ENCODE measurements at places on chromosomes 7 and 10.

DNA sequence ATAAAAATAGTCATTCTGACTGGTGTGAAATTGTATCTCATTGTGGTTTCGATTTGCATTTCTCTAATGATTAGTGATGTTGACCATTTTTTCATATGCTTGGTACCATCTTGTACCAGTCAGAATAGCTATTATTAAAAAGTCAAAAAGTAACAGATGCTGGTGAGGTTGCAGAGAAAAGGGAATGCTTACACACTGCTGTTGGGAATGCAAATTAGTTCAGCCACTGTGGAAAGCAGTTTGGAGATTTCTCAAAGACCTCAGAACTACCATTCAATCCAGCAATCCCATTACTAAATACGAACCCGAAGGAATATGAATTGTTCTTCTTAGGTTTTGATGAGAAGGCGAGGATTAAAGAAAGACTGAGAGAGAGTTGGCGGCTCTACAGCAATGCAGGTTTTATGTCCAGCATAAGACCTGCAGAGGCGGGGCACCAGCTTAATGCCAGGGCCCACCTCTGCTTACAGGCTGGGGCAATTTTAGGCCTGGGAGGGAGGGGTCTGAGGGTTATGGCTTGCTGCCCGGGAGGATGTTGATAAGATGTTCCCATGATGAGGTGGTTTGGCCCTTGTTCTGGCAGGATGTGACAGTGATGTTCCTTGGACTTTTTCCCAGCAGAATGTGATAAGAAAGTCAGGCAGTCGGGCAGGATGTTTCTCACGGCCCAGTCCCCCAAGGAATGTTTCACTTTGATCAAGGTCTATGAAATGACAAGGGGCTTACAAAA, 74.4 kb downstream of the MEST start:
- DNase-seq = no peak

DNA sequence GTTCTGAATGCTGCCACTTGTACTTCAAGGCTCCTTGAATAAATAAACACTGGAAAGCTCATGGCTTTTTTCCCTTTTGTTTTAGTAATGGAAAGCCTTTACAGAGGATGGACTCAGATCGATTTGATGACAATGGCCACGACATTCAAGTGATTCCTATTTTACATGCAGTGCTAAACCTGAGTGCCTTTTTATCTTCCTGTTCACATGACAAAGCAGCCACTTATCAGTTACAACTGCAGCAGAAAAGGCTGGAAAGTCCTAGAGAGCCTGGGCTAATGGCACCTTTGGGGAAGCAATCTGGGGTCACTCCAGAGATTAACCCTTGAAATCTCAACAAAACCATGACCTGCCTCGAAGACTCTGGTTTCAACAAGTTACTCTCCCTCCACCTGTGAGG, 249.0 kb upstream of the AUTS2 start:
- DNase-seq = no peak

DNA sequence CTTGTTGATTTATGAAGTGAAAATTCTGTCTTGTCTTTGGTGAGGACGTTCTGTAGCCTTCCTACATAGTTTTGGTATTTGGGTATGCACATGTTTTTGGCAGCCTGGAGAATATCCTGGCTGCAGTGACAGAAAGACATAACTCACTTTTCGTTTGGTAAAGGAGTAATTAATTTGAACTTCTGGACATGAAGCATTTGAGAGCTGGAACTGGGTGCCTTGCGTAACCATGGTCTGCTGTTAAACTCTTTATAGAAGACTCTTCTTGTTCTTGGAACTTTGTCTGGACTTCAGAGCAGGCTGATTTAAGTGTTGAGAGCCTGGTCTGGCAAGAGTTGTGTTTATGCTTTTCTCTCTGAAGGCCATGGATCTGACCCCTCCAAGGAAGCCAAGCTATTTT, 231.3 kb downstream of the LRMDA start:
- no peak for DNase-seq

GRCh38 chr7:41869997-41870396, 167.1 kb upstream of the INHBA start:
- no peak for DNase-seq

GRCh38 chr10:97612386-97612785, 20.9 kb downstream of the MORN4 start:
- DNase-seq = no peak

GRCh38 chr7:22613496-22613895, 113.5 kb upstream of the IL6 start:
- no peak for DNase-seq

GRCh38 chr10:121188005-121188404, 336.8 kb downstream of the WDR11 start:
- DNase-seq = no peak

DNA sequence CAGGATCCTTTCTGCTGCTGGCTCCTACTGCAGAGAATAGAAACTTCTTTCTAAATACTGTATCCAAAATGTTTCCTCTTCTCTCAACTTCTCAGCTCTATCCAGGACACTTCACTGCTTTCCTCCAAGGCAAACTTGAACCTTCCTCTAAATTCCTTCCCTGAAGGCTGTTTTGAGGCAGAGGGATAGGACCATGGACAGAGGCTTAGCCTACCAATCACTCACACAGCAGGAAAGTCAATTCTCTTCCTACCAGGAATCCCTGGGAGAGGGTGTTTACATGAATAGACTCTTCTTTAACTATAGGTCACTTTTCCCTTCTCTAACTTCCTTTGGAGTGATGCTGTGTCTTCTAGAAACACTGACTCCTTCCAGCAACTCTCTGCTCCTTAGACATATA, 115.6 kb upstream of the MKLN1 start:
- no peak for DNase-seq

GRCh38 chr7:79781716-79782115, 328.2 kb upstream of the MAGI2 start:
- DNase-seq = no peak

- no peak for DNase-seq
Observed at GRCh38 chr7:12207046-12207445, 4.0 kb upstream of the TMEM106B start.

- peak; percentile 6 for DNase-seq
Observed at GRCh38 chr10:130138479-130138866, 2.3 kb downstream of the GLRX3 start.

DNA sequence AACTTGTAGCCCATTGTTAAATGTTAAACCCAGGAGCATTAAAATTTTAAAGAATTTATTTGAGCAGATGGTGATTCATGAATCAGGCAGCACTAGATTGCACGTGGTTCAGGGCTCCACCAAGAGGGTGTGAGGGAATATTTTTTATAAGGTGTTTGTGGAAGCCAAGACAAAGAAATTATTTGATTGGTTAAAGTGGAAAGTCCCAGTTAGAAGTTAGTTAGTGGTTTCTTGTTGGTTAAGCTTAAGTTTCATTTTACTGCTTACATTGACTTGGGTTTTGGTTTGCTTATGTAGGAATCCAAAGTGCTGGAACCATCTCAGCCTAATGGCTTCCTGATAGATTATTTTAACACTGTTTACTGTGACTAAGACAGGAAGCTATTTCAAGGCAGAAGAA, 906.2 kb downstream of the LRMDA start:
- no peak for DNase-seq

GRCh38 chr7:43782768-43783555, 24.5 kb downstream of the BLVRA start:
- DNase-seq = no peak

- peak; percentile 81 for DNase-seq
Observed at GRCh38 chr7:131109759-131110296, 217.8 kb upstream of the MKLN1 start.

DNA sequence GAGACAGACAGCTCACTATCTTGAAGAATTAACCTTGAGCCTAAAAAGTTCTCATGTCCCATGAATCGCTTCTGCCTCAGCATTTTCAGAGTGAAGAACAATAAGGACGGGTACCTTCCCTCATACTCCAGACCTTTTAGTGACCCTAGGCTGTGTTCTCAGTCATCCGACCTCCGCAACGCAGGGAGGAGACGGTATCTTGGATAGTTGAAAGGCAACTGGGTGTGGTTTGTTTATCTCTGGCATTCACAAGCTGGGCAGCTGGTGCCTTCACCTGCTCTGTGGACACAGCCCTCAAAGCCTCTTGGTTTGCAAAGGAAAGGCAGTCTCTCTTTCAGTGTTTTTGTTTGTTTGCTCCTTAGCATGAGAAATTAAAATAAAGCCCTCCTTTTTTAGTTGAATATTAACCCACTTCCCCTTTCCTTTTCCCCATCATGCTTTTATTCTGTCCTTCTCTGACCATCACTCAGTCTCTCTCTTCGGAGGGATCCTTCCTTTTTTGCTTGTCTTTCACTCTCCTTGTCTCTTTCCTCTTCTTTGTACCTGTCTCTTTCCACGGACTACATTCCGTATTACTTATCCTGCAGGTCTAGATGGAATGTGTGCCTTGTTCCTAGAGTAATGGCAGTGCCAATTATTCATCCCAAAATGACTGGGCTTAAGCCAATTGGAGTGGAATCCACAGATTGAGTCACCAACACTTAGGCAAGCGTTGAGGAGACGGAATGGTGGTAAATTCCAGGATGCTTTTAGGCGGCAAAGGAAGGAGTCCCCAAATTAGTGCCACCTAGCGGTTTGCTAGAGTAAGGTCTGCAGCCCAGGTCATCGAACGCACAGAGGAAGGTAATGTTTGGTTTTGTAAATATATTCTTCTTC, 45.8 kb downstream of the PRR15 start:
- no peak for DNase-seq

GRCh38 chr10:89360157-89360556, 17.7 kb upstream of the IFIT1B start:
- no peak for DNase-seq

- DNase-seq = no peak
Observed at GRCh38 chr7:930975-931758, 23.3 kb downstream of the ADAP1 start.

- no peak for DNase-seq
Observed at GRCh38 chr7:83796760-83797159, 147.8 kb upstream of the SEMA3E start.

- DNase-seq = no peak
Observed at GRCh38 chr10:131688304-131688703, 212.5 kb upstream of the PPP2R2D start.

DNA sequence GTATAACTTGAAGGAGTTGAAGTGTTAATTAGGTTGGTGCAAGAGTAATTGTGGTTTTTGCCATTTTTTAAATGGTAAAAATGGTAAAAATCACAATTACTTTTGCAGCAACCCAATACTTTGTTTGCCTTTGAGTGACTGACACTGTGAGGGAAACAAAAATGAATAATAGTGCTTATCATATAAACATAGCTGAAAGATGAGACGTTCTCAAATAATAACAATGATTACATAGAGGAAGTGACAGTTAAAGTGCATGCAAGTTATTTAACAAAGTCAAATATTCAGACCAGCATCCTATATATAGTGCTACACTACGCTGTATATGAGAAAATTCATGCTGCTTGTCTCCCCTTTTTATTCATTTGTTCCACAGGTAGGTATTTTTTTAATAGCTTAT, 4.7 kb upstream of the HBP1 start:
- no peak for DNase-seq

GRCh38 chr7:127794551-127794950, 142.6 kb downstream of the SND1 start:
- DNase-seq = no peak

DNA sequence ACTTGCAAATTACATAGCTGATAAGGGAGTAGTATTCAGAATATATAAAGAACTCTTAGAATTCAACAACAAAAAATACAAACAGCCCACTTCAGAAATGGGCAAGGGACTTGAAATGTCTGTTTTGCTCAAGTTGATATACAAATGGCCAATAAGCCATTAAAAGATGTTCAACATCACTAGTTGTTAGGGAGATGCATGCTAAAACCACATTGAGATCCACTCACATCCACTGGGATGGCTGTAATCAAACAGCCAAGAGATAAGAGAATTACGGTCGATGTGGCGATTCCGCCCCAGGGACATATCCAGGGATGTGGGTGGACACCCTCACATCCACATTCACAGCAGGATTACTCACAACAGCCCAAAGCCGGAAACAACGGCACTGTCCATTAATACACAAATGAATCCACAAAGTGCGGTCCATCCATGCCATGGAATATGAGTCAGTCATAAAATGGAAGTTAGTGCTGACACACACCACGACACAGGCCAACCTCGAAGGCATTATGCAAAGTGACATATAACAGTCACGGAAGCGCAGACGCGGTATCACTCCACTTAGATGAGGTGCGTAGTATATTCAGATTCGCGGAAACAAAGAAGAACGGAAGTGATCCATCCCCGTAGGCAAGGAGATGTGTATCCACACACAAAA, 227.8 kb downstream of the DNAJB6 start:
- no peak for DNase-seq

- DNase-seq = no peak
Observed at GRCh38 chr10:35364808-35365207, 28.5 kb downstream of the CCNY start.

DNA sequence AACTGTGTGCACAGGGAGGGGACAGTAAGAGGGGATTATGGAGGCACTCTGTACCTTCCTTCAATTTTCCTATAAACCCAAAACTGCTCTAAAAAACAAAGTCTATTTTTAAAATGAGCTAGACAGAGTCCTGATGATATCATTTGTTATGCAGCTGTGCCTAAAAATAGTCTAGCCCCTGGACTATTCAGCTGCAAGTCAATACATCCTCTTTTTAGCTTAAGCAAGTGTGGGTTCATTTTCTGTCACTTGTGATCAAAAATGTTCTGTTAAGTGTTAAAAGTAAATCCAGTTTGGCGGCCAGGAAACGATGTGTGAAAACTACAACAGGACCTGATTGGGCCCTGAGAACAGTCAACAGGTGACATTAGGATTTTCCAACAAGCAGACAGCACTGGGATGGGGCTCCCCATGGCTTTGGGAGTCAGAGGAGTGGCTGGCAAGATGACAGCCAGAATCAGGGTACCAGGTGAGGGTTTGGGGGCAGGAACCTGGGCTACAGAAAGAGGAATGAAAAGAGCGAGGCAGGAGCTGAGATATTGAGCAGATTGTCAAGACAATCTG, 33.9 kb downstream of the FAM107B start:
- DNase-seq = no peak

DNA sequence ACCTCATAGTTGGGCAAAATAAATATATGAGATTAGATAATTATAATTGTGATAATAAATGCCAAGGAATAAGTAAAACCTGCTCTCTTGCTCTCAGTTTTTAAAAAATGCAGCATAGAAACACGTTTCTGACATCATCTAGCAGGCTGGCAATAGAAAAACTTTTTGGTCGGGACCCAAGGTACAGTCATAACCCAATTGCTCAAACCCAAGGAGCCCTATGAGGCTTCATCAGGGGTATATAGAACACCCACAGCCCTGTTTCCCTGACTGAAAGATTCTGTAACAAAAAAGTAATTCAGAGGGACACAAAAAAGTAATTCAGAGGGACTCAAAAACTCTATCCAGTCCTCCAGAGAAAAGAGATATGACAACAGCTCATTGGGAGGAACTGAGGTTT, 3.8 kb downstream of the PDE1C start:
- no peak for DNase-seq

GRCh38 chr7:106218546-106218945, 66.2 kb downstream of the NAMPT start:
- DNase-seq = no peak
